Stimulated activated CD4-positive, alpha-beta T cell treated with anti-CD3 and anti-CD28 coated beads, Interleukin-4, amount 100 ng/mL, for 48 hours (primary cell): ENCODE measurements at places on chromosomes 11 and 22.

GRCh38 chr11:91220476-91221202, 997.8 kb upstream of the CHORDC1 start:
- no peak for DNase-seq

- DNase-seq, result no peak
These were observed 7.7 kb downstream of the CAT start for GRCh38 chr11:34446386-34446785.

- DNase-seq, result no peak
These were observed 48.0 kb upstream of the PARVG start for GRCh38 chr22:44132724-44133123.

DNA sequence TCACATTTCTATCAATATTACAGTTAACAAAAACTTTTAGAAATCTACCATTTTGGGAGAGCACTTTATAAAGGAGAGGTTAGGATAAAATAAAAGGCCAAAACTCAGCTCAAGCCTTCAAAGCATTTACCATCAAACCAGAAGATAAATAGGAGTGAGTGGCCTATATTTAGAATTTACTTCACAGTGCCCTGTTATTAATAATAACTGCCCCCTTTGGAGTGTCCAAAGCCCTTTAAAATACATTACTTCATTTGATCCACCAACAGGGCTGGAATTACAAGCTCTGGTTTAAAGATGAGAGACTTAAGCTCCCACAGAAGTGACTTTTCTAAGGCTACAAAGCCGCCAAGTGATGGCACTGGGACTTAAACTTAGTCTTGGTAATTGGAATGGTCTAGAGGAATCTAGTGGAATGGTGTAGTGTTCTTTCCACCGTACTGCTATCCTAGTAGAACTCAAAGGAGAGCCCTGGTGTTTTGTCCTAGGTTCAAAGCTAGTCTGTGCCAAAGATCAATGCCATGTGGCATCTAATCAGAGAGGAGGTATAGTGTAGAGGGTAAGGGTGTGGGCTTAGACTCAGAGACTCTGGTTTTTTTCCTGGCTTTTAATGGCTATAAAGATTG, 21.2 kb upstream of the MTMR3 start:
- no peak for DNase-seq

GRCh38 chr22:47146391-47146790, 383.9 kb downstream of the TBC1D22A start:
- no peak for DNase-seq

- DNase-seq, result no peak
These were observed 303.4 kb downstream of the SHANK2 start for GRCh38 chr11:70948855-70949531.

GRCh38 chr22:41832553-41833368, at the start of gene SREBF2:
TSS of gene SREBF2 (plus strand) at chr22:41833105. CDS start at chr22:41833271, 166 bp downstream.
- peak; percentile 98 for DNase-seq

GRCh38 chr11:121961321-121961801, 154.7 kb downstream of the BLID start:
- no peak for DNase-seq

- no peak for DNase-seq
These were observed 21.6 kb downstream of the LRRC55 start for GRCh38 chr11:57203359-57203758.

- no peak for DNase-seq
These were observed 50.9 kb downstream of the CDKN1C start for GRCh38 chr11:2834503-2835273.

- no peak for DNase-seq
These were observed 76.3 kb downstream of the PAK1 start for GRCh38 chr11:77397631-77398030.

DNA sequence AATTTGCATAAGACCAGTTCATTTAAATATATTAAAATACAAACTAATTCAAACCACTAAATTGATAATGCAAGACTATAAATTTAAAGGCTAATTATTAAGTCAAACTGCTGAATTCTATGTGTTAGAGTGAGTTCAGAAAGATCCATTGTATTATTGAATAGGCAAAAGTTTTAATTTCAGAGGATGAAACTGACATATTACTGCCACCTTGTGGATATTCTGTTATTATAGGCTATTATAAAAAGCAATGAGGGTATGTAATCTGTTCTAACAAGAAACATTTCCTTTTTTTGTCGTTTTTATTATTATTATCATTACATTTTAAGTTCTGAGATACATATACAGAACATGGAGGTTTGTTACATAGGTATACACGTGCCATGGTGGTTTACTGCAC, 20.9 kb upstream of the NAALAD2 start:
- DNase-seq, result no peak

GRCh38 chr11:12235553-12235946, 125.2 kb downstream of the MICAL2 start:
- DNase-seq, result no peak

DNA sequence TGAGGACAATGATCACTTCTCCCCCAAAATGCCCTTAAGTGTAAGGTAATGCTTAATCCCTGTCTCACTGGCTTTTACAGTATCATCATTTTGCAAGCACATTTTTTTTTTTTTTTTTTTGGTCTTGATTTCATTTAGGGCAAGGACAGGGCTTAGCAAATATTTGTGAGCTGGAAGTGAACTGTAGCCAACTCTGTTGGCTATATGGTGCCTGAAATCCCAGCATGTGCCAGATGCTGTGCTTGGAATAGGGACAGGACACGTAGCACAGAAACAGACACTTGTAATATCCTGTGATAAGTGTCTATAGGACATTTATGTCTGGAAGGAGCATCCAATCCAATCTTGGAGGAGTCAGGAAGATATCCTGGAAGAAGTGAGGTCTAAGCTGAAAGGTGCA, 198.3 kb downstream of the NAV2 start:
- no peak for DNase-seq

GRCh38 chr11:81286550-81286949, 1447.1 kb downstream of the FAM181B start:
- no peak for DNase-seq

DNA sequence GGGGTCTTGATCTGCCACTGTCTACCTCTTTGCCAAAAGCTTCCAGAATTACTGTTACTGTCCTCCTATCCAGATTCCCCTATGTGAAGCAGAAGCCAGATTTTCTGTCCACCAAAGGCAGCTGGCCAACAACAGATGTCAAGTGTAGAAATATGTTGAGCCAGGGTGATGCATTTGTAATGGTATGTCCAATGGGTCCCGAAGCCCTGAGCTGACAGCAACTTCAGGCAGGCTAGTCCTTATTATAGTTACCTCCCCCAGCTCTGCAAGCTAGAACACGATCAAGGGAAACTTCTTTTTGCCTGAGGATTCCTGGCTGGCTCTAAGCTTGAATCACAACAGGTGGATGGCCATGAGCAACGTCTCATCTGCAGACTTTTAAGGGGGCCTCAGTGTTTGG, 10.2 kb downstream of the PAMR1 start:
- DNase-seq, result no peak

- no peak for DNase-seq
These were observed 56.1 kb downstream of the ST14 start for GRCh38 chr11:130215531-130216220.

DNA sequence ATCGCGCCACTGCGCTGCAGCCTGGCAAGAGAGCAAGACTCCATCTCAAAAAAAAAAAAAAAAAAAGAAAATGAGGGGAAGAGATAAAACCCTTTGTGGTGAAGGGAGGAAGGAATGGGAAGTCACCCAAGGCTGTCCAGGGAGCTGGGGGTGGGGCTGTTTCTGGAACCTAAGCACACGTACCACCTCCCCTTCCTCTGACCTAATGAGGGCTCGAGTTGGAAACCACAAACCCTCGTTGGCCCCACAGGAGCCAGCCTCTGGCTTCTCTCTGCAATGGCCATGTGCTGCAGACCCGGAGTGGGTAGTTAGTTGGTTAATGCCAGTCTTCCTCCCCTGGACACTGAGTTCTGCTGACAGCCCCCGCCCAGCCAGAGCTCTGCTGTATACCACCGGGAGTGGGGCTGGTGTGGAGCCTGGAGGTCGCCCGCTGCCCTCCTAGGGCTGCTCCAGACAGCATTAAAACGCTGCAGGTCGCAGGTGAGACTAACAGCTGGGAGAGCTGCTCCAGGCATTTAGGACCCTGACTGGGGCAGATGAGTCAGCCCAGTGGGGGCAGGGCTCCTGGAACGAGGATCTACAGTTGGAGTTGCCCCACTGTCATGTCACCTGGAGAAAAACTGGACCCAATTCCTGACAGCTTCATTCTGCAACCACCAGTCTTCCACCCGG, at the start of gene LGALS12:
LGALS12 (plus strand) TSS at position 228 of the 672 bp plus-strand sequence; CDS start at position 603, 375 bp downstream.
- no peak for DNase-seq

DNA sequence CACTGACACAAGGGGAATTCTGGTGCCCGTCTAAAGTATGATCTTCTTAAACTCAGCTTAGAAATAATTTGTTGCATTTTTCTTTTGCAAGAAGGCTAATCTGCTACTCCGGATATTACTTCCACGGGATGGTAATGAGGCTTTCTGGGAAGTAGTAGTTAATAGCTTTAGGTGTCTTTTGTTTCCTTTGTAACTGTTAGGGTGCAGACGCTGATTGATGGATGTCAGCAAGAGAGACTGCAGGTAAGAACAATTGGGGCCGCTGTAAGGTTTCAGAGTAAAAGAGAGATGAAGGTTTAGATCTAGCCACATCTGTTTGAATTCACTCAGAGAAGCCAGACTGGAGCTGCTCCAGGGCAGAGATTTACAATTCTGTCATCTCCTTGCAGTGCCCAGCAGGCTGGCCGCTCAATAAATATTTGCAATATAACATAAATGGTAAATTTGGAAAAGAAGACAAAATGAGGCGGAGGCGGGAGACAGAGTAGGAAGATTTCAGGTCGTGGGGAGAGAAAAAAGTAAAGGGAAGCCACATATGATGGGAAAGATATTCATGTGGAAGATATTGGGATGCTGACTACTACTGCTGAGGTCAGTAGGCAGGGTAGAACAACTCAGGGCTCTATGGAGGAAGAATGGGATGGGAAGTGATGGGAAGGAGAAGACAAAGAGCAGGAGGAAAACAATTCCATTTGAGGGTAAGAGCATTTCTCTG, 320.5 kb downstream of the AASDHPPT start:
- DNase-seq, result no peak

DNA sequence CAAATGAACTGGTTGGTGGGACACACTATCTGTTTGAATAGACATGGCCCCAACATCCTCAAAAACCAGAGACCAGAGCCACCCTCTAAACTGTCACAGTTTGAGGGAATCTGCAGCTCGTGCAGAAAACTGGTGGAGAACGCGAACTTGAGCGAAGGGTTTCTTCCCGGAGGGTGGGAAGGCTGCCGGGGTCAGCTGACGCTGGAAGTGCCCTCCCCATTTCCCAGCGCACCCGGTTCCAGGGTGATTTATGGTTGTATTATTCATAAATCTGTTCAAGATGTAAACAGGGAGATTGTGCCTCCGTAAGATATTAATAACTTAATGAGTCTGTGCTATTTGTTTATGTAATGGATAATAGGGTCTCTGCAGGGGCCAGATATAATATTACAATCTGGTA, 1396.7 kb downstream of the BRD1 start:
- no peak for DNase-seq

DNA sequence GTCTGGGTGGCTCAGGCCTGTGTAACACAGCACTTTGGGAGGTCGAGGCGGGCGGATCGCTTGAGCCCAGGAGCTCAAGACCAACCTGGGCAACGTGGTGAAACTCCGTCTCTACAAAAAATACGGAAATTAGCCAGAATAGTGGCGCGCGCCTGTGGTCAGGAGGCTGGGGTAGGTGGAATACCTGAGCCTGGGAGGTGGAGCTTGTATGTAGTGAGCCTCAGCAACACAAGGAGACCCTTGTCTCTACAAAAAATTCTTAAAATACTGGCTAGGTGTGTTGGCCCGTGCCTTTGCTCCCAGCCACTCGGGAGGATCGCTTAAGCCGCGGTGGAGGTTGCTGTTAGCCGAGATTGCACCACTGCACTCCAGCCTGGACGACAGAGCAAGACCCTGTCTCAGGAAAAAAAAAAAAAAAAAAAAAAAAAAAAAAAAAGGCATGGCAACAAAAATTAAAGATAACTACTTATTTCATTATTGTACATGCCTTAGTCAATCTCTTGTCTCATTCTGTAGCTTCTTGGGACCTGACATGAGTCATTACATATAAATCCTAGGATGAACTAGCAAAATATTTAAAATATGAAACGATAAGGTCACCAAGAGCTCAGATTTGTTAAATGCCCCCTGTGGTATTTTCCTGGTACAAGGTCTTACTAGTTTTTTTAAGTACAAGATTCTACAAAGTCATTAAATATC, 1.1 kb downstream of the TAF1D start:
- peak; percentile 41 for DNase-seq

GRCh38 chr22:20536590-20537324, 29.3 kb downstream of the MED15 start:
- DNase-seq, result no peak

DNA sequence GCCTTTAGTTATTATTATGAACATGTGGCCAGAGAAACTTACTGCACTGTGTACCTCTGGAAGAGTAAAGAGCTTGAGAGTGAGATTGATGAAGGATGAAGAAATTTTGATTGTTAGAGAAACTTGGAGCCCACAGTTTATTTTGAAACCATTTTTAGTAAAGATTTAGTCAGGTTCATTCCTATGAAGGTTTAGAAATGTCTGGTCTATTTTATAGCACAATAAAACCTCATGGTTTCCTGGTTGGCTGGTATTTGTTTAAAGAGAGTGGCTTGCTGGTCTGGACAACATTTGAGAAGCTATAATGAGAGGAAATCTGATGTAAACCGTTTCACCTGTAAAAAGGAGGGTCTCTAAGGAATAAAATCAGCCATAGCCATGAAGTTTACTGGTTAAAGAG, 8.8 kb upstream of the PDE3B start:
- DNase-seq, result no peak

- DNase-seq, result no peak
These were observed 45.8 kb downstream of the LRRC32 start for GRCh38 chr11:76624500-76625379.

- DNase-seq, result no peak
These were observed 30.2 kb upstream of the HMGXB4 start for GRCh38 chr22:35226958-35227647.

GRCh38 chr11:118084247-118084646, 2.5 kb downstream of the SMIM35 start:
- DNase-seq, result no peak

DNA sequence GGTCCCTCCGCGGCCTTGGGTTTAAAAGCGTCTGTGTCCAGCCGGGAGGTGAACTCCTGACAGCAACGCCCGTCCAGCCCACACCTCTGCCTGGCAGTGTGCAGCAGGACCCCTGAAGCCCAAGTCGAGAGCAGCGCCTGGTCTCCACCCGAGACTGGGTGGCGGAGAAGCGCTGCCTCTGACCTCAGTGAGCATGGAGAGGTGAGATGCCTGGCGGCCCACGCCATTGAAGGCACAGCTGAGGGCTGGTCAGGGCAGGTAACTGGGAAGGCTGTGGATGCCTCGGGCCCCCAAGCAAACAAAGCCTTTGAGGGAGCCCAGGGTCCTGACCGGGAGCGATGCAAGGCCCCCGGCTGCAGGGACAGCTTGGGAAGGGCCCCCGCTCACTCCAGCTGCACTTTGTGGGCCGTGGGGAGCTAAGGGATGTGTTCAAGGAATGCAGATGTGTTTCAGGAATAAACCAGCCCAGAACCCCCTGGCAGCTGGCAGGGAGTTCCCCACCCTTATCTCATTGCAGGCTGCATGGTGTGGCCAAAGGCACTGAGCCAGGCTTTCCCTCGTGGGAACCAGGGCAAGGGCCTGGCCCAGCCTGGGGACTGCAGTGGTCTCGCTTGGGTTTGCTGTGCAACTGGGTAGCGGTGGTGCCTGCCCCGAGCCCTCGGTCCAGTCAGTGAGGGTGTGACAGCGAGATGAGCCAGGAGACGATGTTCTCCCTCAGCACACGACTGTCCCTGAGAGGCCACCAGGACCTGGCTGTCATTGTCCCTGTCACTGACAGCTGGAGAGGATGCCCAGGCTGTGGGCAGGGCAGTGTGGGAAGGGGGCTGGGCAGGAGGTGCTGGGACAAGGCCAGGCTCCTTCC, 92.5 kb downstream of the WNT7B start:
- DNase-seq, result no peak
